Activated CD4-positive, alpha-beta T cell treated with anti-CD3 and anti-CD28 coated beads for 24 hours (primary cell): ENCODE measurements at places on chromosomes 16 and 17.
A peak's percentile ranks its signal among the peaks of the same experiment; 100 is the strongest.

- DNase-seq: no peak
These were observed 156.9 kb upstream of the C17orf78 start for GRCh38 chr17:37218849-37219248.

GRCh38 chr17:82023447-82024241 is 539 bp downstream of the LRRC45 start:
- DNase-seq: no peak

DNA sequence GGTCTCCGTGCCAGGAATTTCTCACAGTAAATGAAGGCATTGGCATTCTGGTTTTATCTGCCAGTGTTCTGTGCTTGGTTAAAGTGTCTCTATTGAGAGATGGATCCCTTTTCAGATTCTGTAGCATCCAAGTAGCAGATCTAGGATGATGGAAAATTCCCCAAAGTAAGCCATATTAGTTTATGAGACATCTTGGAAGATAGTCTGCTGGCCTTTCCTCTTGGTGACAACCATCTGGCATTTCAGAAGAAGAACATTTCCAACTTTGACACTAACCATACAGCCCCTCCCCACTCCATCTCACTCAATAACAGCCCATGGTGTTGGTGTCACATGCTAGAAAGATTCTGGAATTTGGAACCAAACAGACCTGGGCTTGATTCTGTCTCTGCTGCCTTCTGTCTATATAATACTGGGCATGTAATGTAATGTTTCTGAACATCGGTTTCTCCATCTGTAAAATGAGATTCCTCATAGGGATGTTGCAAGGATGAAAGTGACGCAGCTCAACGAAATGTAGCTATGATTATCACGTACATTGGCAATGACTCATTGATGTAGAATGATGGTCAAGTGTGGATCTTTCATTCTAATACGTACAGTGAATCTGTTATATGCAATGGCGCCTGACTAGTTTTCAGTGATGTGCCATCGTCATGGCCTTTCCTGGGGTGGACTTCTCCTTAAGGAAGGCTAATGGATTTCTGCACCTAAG is 32.6 kb upstream of the PIRT start:
- DNase-seq: no peak

GRCh38 chr17:6461792-6462524 is 17.7 kb downstream of the PIMREG start:
- no peak for DNase-seq

DNA sequence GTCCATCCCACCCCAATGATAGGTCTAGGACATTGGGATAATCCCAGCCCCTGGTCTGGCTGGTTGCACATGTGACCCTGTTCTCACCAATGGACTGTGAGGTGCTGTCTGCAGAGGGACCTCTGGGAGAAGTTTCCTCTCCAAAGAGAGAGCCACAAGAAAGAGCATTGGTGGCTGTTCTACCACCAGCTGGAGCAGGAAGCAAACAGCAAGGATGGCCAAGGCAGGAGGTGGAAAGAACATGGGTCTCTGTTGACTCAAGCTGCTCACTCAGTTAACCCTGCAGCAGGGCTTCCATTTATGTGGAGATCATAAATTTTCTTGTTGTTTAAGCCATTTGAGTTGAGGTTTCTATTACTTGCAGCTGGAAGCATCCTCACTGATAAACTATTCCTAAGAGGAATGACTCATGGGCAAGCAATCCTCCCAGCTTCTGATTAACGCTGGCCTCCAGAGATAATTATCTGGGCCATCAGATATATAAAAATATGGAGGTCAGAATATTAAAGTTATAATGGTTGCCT is 52.6 kb downstream of the CYB5B start:
- no peak for DNase-seq

- DNase-seq: peak; percentile 23
These were observed 129.5 kb downstream of the DYNLRB2 start for GRCh38 chr16:80670170-80670865.

DNA sequence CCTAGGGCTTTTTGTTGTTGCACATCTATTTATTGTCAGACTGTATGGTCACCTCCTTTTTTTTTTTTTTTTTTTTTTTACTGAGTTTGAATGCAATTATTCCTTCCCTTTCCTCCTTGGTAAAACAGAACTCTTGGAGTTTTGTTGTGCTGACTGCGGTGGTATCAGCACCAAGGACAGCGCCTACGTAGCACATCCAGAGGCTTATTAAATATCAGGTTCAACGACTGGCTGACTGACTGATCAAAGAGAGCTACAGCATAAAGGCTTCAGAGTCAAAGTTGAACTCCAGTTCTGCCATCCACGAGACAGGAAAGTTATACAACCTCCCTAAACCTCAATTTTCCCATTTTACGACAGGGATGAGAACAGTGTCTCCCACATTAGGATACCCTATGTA is 86.1 kb upstream of the RBFOX1 start:
- no peak for DNase-seq

GRCh38 chr16:25031132-25031440 is 15.9 kb upstream of the ARHGAP17 start:
- no peak for DNase-seq

DNA sequence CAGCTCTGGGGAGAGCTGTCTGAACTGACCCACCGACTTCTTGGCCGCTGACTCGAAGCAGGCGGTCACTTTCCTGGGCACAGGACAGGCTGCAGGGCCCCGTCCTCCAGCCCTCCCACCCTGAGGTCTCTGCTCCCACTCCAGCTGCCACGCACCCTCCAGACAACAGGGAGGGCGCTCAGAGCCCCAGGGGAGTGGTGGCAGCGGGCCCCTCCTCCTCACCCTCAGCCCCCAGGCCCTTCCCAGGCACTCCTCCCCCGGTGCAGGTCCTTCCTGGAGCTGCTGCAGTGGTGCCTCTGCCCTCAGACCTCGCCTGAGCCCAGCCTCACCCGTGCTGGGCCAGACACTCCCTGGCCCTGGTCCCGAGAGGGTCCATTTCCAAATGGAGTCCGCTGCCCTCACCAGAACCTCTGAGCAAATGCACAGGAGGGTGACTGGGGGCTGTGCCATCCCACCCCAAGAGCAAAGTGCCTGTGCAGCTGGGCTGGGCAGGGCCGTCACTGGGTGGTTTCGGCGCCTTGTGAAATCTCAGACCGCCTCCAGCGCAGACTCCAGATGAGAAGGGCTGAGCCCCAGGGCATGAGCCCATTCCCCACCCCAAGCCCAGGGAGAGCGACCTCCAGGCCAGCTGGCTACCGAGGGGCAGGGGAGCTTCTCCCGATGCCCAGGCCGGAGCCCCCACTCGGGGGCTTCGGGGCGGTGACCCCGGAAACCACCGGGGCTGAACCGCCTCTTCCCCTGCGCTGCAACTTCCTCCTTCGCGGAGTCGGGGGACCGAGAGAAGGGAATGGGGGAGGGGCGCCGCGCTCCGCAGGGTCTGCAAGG is 717 bp downstream of the CYBA start:
- no peak for DNase-seq

- DNase-seq: no peak
These were observed 6.3 kb downstream of the ZNF689 start for GRCh38 chr16:30603945-30604315.

GRCh38 chr17:40457964-40458791 is 14.9 kb downstream of the IGFBP4 start:
- no peak for DNase-seq

DNA sequence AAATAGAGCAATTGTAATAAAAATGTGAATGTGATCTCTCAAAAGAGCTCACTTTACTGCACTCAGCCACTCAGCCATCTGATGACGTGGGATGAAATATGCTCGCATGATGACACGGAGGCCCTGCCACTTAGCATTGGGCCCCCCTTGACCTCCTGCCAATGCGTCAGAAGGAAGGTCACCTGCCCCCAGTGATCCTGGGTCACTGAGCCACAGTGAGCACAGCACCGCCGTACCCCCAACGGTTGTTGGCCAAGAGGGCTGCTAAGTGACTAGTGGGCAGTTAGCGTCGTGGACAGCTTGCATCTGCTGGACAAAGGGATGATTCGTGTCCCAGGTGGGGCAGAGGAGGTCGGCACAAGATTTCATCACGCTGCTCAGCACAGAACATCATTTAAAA is 22.9 kb downstream of the ZC3H18 start:
- no peak for DNase-seq

- DNase-seq: no peak
These were observed 26.1 kb downstream of the PRKCB start for GRCh38 chr16:23861874-23862273.

DNA sequence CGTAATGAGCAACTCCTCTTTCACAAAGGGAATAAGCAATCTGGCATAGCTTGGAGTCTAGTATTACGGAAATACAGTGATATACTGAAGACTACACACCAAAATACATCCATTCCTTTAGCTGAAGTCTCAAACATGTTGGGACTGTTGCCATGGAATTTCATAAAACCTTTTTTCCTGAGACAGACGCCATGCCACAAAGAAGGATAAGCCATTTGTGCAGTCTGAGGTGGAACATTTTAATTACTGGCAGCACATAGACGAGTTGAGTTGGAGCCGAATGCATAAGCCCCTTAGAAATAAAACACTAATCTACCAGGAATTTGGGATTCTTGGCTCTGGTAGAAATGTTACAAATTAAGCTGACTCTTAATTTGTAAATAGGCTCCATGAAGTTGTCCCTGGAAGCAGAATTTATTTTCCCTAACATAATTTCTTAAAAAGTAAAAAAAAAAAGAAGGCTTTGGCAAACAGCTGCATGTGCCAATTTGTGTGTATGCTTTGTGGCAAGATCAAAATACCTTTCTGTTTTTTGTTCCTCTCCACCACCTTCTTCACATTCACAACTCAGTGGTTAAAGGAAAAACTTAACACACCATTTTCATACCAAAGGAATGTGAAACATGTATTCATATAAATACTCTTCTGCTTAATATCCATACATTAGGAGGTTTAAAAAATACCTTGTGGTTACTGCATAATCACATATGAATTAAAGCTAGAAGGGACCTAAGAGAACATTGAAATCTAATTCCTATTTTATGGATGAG is 25.5 kb downstream of the GRB7 start:
- DNase-seq: no peak

DNA sequence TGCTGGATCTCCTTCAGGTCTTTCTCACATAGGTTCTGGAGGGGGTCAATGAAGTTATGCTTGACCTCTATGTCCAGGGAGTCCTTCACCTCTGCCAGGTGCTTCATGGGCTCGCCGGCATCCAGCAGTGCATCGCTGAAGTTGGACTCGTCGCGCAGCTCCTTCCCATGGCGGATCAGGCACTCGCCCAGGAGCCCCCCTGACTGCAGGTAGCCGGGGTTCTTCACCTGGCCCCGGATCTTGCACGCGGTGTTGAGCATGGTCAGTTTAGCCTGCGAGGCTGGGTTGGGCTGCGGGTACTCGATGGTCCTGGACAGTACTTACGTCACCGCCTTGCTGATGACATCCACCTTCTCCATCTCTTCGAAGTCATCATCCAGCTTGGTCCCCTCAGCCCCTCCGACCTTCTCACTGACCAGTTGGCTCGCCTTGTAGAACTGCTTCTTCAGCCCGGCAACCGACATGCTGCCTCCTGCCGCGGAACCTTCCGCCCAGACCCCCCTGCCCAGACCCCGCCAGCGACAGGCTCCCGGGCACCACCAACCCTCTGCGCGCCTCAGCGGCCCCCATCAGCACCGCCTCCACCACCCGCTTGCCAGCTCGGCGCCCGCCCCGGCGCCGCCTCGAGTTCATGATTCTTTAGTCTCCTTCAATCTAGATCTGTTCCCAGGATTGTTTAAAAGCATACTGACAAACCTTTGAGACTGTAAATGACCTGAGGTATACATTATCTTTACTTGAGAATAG is 99.8 kb downstream of the KPNA2 start:
- DNase-seq: no peak

DNA sequence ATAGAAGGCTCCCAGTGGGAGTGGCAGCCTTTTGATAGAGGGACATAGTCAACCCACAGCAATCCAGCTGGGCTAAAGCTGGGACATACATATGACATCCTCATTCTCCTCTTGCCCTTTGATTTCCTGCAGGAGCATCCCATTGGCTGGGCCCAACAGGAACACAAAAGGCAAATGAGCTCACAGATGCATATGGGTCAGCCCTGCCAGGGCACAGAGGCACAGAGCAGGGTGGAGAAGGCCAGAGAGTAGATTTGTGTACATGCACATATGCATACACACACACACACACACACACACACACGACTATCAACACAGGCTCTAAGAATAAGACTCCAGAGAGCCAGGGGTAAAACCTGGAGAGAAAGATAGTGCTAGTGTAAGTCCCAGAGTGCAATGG is 58.6 kb downstream of the MMD start:
- no peak for DNase-seq

DNA sequence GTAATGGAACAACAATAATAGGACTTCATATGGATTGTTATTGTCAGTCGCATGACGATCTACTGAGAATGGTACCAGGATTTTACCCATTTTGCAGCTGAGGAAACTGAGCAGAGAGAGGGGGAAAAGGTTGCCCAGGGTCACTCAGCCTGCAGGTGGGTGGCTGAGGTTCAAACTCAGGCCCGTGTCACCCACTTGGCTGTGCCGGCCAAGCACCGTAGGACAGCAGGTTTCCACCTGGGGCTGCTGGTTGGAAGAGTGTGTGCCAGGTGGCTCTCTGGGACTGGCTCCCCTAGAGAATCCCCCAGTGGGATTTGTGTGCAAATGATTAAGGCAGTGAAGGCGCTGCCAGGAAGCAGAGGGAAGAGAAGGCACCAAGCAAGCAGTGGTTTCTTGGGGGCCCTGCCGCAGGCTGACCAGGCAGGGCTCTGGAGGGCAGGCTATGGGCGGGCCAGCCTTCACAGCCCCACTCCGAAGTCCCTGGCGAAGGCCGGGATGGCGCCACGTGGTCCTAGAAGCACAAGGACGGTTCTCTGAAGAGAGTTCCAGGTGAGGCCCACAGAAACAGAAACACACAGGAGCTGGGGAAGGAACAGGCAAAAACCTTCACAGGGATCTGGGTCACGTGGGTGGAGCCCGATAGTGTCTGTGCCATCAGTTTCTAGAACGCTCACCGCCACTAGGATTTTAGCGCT is 163.5 kb downstream of the IRF8 start:
- DNase-seq: no peak

DNA sequence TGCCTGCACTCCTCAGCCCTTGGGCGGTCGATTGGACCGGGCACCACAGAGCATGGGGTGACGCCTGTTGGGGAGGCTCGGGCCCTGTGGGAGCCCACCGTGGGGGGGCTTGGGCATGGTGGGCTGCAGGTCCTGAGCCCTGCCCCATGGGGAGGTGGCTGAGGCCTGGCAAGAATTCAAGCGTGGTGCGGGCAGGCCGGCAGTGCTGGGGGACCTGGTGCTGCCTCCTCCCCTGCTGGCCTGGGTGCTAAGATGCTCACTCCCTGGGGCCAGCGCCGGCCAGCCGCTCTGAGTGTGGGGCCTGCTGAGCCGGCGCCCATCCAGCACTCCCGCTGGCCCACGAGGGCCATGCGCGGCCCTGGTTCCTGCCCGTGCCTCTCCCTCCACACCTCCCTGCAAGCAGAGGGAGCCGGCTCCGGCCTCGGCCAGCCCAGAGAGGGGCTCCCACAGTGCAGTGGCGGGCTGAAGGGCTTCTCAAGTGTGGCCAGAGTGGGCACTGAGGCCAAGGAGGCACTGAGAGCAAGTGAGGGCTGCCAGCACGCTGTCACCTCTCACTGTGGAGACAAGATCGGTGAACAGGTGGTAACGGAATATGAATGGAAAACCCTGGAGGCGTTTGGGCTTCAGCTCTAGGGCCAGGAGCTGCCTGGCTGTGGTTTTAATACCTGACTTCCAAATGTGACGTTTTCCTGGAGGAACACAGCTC is 28.5 kb downstream of the ST6GALNAC1 start:
- DNase-seq: no peak
